Lower leg skin (tissue), 4 donors: ENCODE measurements at places on chromosomes 12 and 14. TPM values are rescaled to one million over a fixed set of nuclear protein-coding genes. Genes with fewer than 3 reads are reported as not detected.

GRCh38 chr12:52250048-52250990, 17.3 kb downstream of the KRT7 start:
- peak; percentile 82 for DNase-seq

DNA sequence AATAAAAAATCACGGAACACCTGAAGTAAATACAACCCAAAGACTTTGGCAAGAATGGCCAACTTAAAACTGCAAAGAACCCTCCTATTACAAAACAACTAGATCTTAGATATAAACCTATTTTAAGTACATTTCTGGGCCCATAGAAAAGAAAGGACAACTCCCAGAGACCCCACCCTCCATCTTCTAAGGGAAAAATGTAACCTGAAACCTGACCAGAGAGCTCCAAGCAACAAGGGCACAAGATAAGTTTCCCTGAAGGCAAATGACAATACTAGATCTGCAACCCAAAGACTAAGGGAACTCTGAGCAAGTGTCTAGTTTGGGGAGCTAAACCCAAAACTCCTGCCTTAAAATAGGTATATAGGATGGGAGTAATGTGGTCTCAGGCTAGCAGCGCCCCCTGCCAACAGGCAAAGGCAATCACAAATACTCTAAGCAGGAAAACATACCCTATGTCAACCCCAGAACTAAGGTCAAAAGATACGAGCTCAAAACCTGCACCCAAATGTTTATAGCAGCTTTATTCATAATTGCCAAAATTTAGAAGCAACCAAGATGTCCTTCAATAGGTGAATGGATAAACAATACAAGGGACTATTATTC, 218.9 kb downstream of the ITPR2 start:
- no peak for DNase-seq

DNA sequence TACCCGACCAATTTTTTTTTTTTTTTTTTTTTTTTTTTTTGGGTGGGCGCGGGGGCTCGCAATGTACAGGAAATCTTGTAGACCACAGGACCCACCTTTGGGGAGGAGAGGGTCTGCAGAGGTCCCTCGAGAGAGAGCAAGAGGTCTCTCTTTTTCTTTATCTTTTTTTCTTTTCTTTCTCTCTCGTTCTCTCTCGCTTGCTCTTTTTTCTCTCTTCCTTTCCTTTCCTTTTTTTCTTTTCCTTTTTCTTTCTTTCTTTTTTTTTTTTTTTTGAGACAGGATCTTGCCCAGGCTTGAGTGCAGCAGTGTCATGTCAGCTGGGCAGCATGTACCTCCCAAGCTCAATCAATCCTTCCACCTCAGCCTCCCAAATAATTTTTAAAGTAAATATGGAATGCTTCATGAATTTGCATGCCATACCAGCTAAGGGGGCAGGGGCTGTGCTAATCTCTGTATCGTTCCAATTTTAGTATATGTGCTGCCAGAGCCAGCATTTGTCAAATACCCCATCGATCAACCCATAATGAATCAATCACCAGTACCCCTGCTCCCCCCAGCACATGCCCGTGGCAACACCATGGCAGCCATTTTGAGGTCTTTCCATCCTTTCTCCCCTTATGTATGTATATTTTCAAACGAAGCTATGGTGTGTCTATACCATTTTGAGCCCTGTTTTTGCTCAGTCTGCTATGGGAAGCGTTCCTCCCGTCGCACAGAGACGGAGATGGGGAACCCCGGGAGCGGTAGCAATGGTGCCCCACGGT, 9.3 kb downstream of the PAPLN start:
- no peak for DNase-seq

DNA sequence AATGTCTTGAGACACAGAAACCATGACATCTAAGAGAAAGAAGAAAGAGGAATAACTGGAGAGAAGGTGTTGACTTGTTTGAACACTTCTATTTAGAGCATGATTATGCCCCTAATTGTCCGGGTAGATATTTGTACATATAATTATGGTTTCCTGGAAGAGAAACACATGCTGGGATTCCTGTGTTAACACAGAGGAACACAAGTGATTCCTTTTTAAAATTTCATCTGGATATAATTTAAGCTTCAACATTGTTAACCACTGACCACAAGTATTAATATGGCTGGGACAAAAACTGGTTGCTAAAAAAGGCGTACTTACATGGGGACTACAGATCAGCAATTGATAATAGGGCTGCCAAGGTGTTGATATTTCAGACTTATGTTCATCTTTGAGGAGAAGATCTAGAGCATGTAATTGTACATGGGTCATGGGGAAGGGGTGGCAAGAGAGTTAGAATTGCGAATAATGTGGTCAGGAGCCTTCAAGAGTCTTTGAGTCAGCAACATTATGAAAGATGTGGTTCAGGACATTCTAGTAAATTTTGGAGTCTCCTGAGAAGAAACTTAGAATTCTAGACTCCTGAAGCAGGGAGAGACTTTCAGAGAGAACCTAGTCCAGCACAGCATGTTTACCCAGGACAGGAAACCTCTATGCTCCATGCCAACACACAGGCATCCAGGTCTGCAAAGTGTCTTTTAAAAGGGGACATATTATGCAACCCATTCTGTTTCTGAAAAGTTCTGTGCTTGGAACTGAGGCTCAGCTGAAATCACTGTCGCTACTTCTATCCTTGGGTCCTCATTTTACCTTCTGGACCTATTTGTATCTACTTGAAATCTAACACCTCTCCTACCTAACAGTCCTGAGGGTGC, 56.5 kb downstream of the SLC38A1 start:
- DNase-seq: no peak

DNA sequence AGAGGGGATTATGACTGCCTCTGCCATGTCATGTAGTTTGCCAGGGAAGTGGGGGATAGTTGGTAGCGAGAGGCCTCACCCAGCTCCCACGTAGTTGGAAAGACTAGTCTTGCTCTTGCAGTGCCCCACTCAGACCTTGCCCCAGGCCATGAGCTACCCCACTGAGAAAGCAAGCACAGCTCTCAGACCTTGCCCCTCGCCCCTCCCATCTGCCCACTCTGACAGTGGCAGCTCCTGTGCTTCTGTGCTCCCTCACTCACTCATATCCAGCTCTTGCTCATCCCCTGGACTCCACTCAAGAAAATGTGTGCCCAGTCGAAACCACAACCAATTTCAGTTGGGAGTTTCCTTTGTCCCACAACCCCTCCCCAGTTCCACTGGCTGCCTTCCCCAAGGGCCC, 55.5 kb upstream of the BDKRB2 start:
- DNase-seq: no peak

- no peak for DNase-seq
Observed at GRCh38 chr12:58757422-58757821, 162.9 kb downstream of the LRIG3 start.

DNA sequence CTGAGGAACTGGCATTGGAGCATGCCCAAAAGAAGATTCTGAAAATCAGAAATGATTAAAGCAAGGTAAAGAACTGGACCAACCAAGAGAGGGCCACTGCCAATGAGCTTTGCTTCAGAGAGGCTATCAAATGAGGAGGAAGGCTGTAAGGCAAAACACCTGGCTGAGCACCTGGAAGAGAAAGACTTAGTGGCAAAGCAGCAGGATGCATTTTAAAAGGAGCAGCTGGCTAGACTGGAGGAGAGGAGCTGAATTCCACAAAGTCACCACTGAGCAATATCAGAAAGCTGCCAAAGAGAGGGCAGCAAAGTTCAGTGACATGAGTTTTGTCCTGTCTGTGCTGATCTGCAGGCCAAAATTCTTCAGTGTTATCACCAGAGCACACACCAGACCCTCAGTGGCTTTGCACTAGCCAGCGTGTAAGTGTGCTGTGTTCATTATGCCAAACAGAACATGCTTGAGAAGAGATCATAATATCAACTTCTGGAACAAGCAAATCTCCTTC, 338.7 kb downstream of the TRHDE start:
- no peak for DNase-seq

DNA sequence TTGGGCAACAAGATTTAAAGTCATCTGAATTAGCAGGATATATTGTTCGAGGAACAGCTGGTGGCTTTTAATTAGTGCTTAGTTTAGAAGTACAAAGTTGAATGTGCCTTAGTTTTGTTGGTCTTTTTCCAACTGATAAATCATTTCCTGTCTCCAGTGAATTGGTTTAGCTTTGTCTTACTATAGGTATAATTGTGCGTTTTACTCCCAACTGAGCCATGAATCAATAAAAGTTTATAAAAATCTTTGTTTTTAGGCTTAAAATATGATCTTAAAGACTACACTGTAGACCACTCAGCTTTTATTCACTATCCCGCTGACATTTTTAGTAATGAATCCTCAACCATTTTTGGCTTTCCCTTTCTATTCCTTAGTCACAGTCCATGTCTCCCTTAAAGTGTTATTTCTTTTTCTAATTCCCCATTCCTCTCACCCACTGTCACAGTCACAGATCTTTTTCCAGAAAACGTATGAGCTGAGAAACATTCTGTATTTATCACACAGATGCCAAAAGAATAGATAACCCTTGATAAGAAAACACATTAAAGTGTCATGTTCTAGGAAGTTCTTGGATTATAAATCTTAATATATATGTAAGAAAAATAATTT, 34.0 kb upstream of the ALG10 start:
- no peak for DNase-seq

GRCh38 chr14:95526483-95527386, 8.1 kb upstream of the GLRX5 start:
- no peak for DNase-seq

- no peak for DNase-seq
Observed at GRCh38 chr14:48075487-48075886, 400.1 kb upstream of the MDGA2 start.

GRCh38 chr12:122665349-122665748, 37.8 kb downstream of the HCAR2 start:
- DNase-seq: no peak

GRCh38 chr12:93702707-93703315, 25.6 kb downstream of the CRADD start:
- DNase-seq: no peak

DNA sequence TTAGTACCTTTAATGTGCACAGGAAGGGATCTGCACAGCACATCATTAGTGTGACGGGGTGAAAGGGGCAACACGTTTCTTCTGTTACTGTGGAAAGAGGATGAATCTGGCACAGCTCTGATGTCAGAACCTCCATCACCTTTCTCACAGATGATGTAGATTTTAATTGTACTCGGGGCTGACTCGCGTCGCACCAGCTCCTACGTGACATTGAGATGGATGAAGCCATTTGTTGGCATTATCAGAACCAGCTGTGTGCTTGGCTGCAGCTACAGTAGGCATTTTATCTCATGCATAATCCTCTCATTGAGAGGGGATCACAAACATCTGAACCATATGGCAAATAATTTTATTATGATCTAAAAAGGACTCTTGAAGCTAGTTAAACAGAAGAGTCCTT, 173.6 kb downstream of the PDZRN4 start:
- no peak for DNase-seq

DNA sequence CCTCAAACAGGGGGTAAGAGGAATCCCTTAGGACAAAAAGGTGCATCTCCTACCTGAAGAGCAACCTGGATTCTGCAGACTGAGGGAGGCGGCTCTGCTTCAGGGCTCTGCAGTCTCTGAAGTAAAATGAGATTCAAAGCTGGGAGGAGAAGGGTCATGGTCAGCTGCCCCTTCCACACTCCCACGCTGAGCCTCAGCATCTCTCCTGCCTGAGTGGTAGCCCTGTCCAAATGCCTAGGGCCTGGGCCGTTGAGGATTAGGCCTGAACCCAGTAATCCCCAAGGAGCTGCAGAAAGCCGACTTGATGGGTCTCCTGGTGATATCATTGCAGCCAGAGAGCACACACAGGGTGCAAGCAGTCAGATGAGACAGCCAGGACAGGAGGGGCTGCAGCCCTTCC, 18.9 kb downstream of the PHLDA1 start:
- DNase-seq: no peak

SMIM41 gene
- total RNA-seq: not detected

PTCSC3 gene
- total RNA-seq: not detected

REP15 gene
- 3.5 TPM for total RNA-seq

SAV1 gene
- 22.8 TPM for total RNA-seq

CDK17 gene
- 41.9 TPM for total RNA-seq

C12orf54 gene
- total RNA-seq: not detected

OR8S1 gene
- total RNA-seq: not detected
